NCI-H1105 (cell line): ENCODE measurements at places on chromosomes 1 and 21.

GRCh38 chr1:35278886-35279554, 10.5 kb downstream of the ZMYM4 start:
- no peak for DNase-seq

- DNase-seq = no peak
Measured at GRCh38 chr21:19011451-19011850, 607.9 kb upstream of the TMPRSS15 start.

GRCh38 chr1:38644092-38644491, 215.5 kb downstream of the RRAGC start:
- DNase-seq = no peak

GRCh38 chr1:246200225-246200624, 306.9 kb downstream of the SMYD3 start:
- DNase-seq = no peak
